ENCODE measurements at places on chromosomes 16 and 17. TPM values are rescaled to one million over a fixed set of nuclear protein-coding genes. Genes with fewer than 3 reads are reported as not detected.

Gene USB1
- 50.8 TPM for total RNA-seq

Gene SMTNL2
- total RNA-seq, result not detected

Gene SULT1A4
- total RNA-seq, result 1.3 TPM

Gene CTRL
- 3.6 TPM for total RNA-seq

Gene PRSS33
- total RNA-seq, result not detected

Gene ATP2A3
- 91.7 TPM for total RNA-seq

Gene P2RX1
- 5.1 TPM for total RNA-seq

Gene MMP15
- 0.56 TPM for total RNA-seq

Gene MAP2K3
- total RNA-seq, result 38.6 TPM

Gene SPATA22
- not detected for total RNA-seq

Gene HS3ST6
- not detected for total RNA-seq

Gene TOM1L1
- 2.3 TPM for total RNA-seq

Gene MYOCD
- not detected for total RNA-seq

Gene CES3
- total RNA-seq, result 1.9 TPM

Gene NXPH3
- total RNA-seq, result 0.11 TPM

Gene KAT7
- 40.1 TPM for total RNA-seq

Gene HEXIM2
- 7.6 TPM for total RNA-seq

Gene TMEM132E
- total RNA-seq, result not detected

All from GM12878 (cell line).